AG09309 (cell line): ENCODE measurements at places on chromosomes 16 and 17.

DNA sequence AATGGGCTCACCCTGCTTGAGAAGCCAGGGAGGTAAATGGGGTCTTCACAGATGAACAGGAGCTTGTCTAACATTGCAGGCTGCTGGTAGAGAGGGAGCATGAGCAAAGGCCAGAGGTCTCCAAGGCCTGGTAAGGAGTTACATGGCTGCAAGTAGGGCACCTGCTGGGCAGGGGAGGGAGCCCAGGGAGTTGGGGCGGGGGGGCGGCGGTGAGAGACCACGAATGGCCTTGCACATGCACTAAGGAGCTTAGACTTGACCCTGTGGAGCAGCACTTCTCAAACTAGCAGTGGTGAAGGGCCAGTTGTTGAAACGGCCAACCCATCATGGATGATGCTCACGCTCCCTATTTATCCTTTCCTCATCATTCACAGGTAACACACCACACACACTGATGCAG, 38.4 kb downstream of the ERN1 start:
- no peak for DNase-seq

- no peak for DNase-seq
Measured at GRCh38 chr16:69554495-69554894, 11.3 kb upstream of the NFAT5 start.

GRCh38 chr17:78124081-78124835, 4.3 kb downstream of the TMC6 start:
- DNase-seq, result no peak

DNA sequence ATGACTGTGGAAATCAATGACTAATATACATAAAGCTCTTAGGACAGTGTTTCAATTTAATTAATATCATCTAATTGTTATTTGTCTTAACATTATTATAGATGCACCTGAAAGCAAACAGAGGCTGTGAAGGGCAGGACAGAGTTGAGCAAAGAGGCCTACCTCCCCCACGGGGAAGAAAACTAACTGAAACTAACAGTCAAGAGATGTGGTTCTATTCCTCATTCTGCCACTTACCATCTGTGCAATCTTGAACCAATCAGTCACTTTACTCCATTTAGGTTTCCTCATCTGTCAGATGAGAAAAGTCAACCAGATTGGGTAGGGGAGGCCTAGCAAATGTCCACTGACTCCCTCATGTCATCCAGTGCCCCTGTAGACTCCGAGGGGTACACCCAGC, 59.1 kb downstream of the C17orf67 start:
- DNase-seq, result no peak

GRCh38 chr16:87062569-87063442, 254.4 kb downstream of the C16orf95 start:
- no peak for DNase-seq

GRCh38 chr17:46772475-46773220, 45.8 kb downstream of the WNT3 start:
- no peak for DNase-seq

- DNase-seq, result peak; percentile 39
Measured at GRCh38 chr16:27529962-27530361, 19.8 kb downstream of the GTF3C1 start.

DNA sequence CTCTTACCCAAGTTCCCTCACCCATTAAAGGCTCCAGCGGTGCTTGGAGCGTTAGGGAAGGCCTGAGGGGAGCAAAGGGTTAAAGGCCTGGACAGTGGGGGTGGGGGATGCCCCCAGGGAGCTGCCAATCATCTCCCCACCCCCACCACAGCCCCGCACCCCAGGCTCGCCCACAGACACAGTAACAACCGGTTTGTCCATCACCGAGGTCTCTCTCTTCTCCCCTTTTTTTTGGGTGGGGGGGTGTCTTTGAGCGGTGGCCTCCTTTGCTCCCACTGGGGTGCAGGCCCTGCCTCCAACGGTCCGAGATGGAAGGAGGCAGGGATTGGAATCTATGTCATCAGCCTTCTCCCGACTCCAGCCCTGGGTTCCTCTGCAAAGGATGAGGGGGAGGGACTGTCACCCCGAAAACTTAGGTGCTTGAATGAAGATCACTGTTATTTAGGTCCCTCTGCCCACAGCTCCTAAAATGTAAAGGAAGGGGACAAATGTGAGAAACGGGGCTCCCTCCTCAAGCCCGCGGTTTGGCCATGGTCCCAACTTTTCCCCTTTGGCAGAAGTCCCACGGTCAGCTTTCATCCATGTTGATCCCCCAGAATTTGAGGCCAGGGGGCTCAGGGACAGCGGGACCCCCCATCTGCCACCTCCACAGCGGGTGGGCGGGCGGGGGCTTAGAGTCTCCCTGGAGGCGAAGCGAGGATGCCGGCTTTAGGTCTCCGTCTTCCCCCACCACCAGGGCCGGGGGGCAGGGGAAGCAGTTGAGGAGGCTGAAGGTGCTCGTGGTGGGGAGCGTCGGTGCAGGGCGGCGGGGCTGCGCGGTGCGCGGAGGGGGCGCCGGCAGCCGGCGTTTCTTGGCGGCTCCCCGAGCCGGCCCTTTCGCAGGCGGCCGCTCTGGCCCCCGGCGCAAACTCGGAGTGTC, 1.7 kb downstream of the EPOP start:
- no peak for DNase-seq

- no peak for DNase-seq
Measured at GRCh38 chr16:81975637-81976036, 35.6 kb downstream of the SDR42E1 start.

GRCh38 chr16:2776500-2777139, 460 bp downstream of the ELOB start:
- no peak for DNase-seq

DNA sequence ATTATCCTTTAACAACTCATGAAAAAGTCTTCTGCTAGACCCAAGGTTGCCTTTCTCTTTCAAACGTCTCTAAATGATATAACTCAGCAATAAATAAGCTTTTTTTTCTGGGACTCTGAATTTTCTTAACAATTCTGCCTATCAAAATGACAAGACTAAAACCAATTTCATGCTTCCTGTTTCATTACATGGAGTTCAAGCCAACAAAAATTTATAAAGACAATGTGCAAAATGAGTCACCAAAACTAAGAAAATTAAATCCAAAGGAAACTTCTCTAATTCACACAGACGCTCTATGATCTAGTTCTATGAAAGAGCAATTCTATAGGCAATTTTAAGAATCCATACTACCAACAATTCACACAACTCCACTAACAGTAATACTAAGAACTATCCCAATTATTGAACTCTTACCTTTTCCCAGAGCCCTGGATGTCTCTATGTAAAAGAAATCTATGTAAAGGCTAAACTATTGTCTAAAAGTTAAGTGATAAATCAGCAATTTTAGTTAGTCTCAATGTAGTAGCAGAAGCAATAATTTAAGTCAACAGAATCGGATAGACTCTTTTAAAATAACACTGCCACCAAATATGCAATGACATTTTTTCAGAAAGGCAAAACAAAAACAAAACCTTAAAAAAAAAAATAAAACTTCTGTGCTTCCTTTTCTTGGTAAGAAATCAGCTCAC, 44.2 kb downstream of the ZZEF1 start:
- no peak for DNase-seq

DNA sequence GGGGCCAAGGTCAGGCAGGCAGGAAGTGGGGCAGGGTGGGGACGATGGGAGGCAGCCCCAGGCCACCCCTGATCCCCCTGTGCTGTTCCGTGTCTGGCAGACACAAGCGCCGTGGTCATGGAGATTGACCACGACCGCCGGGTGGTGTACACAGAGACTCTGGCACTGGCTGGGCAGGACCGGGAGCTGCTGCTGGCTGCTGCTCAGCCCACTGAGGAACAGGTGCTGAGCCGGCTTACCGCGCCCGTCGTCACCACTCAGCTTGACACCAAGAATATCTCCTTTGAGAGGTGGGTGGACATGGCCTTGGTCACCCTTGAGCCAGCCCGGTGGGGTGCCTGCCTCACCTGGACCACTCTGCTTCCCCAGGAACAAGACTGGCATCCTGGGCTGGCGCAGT, 13.7 kb downstream of the CORO6 start:
- no peak for DNase-seq

- DNase-seq, result no peak
Measured at GRCh38 chr16:24009098-24009497, 173.3 kb downstream of the PRKCB start.

- no peak for DNase-seq
Measured at GRCh38 chr17:36791150-36791941, 145.9 kb upstream of the LHX1 start.

DNA sequence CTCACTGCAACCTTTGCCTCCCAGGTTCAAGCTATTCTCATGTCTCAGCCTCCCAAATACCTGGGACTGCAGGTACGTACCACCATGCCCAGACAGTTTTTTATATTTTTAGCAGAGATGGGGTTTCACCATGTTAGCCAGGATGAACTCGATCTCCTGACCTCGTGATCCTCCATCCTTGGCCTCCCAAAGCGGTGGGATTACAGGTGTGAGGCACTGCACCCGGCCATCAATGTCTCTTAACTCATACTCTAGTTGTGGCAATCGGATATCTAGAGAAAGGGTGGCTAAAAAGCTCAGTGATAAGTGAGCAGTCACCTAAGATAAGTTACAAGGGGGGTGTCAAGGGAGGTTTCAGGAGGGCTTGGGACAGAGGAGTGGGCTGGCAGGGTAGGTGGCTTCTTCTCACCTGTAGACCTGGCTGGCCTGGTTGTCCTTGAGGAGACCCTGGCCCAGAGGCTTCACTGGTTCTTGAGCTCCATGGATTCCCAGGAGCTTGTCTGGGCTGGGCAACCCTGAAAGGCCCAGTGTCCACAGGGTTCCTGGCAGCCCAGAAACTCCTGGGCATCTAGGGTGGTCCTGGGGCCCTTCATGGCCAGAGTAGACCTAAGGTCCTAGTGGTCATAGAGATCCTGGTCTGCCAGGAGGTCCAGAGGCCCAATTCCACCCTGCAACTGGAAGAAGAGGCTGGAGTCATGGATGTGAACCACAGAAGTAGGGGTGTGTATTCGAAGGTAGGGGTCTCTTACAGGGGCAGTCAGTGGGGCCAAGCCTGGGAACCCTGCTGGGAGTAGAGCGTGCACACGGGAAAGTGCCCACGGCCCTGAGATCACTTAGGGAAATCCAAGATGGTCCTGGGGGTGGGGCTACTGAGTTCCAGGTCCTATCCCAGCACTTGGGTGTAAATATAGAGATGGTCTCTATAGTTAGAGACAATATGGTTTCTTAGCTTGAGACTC, 12.7 kb upstream of the IGFBP4 start:
- DNase-seq, result no peak

DNA sequence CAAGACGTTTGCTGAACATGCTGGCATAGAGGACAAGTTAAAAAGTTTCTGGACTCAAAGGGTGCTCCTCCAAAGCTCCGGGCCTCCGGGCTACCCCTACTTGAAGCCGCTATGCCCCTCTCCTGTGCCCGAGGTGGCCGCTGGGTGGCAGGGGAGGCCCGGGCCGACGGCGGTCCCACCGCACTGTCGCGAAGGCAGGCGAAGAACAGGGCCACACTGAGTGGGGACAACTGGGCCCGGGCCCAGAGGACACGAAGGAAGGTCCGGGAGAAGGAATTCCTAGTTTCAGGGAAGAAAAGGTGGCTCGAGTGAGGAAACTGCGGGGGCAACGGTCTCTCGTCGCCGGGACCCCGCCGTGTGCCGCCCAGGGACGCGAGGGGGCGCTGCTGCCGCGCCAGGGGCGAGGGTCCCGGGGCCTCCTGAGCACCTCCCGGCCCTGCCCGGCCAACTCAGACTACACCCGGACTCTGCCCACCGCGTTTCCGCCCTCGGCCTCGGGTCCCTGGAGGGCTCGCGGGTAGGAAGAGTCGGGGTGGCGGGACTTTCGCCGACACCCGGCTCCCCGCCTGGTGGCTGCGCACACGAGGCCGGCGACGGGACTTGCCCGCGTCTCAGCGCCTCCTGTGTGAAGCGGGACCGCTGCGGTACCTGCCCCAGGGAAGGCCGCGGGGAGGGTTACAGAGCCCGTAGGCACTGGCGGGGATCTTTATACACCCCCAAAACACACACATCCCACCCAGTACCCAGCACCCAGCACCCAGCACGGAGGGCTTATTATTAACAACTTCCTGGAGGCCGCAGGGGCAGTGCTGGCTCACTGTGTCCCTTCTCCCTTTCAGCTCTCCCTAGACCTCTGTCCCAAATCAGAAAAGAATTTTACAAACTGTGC, 772 bp upstream of the CHCT1 start:
- DNase-seq, result no peak

DNA sequence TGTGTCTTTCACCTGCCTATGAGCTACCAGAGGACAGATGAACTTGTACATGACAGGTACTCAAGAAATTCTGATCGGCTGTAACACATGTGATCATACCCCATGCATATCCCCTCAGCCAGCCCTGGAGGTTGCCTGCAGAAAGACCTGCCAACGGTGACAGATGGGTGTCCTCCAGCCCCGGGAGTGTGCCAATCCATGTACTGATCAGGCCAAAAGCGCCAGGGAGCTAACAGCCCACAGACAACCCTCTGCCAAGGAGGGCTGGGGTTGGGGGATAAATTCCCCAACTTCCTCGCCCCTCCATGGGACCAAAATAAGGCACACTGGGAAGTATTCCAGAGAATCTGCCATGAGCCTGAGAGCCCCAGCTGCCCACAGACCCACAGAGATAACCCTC, 189.4 kb downstream of the CCT6B start:
- DNase-seq, result no peak

- DNase-seq, result no peak
Measured at GRCh38 chr16:31698901-31699300, 171.2 kb downstream of the AHSP start.

- no peak for DNase-seq
Measured at GRCh38 chr16:1057252-1057932, 15.2 kb upstream of the SSTR5 start.

GRCh38 chr17:77606865-77607210, 351.7 kb upstream of the TNRC6C start:
- DNase-seq, result no peak

DNA sequence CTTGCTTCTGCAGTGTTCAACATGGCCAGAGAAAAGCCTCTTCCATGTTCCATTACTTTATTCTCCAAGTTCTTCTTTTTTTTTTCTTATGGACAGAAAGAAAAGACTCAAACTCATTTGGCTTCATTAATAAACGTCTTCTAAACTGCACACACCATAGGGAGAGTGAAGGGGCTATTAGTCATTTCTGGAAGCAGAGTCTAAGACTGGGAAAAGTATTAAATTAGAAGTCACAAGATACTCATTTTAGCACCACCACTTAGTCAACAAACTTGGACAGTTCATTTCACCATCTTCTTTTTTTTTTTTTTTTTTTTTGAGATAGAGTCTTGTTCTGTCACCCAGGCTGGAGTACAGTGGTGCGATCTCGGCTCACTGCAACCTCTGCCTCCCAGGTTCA, 52.8 kb downstream of the NOL11 start:
- DNase-seq, result no peak
